ENCODE measurements at places on chromosomes 13 and 19. TPM values are rescaled to one million over a fixed set of nuclear protein-coding genes. Genes with fewer than 3 reads are reported as not detected.

Gene TTC9B
- not detected for total RNA-seq

Gene SIGLEC11
- not detected for total RNA-seq

Gene UBAC2
- 26.5 TPM for total RNA-seq

Gene LGALS7B
- total RNA-seq = 1.0 TPM

Gene FGF21
- total RNA-seq = 0.14 TPM

Gene ZNF563
- total RNA-seq = 5.2 TPM

Gene ZNF784
- total RNA-seq = 3.8 TPM

Gene POSTN
- 396 TPM for total RNA-seq

Gene CPB2
- not detected for total RNA-seq

Gene SYNE4
- total RNA-seq = 0.09 TPM

Gene ERICH6B
- not detected for total RNA-seq

Gene OR7C1
- not detected for total RNA-seq

Gene STOML3
- not detected for total RNA-seq

Gene IRGC
- not detected for total RNA-seq

Gene ERICH4
- total RNA-seq = 0.09 TPM

Gene LEUTX
- total RNA-seq = not detected

Gene KLK7
- total RNA-seq = not detected

Gene SIGLEC12
- total RNA-seq = not detected

Gene NXNL1
- not detected for total RNA-seq

Measured in smooth muscle cell of bladder (primary cell).